ENCODE measurements at places on chromosomes 5 and 9.

- no peak for DNase-seq
Measured at GRCh38 chr5:31157720-31158119, 35.8 kb upstream of the CDH6 start.

DNA sequence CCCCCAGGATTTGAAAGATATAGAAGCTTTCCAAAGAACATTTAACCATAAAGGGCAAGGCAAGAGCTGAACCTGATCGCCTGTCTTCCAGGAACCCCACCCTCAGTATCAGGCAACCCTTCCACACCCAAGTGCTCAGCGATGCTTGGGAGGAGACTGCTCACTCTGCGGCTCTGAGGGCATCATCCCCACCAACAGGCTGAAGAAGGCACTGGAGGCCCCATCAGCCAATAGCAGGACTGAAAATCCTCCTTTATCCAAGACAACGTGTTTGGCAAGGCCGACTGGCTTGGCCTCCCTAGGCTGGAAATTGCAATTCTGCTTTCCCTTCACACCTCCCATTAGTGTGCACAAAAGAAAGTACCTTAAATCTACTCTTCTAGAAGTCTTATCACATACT is 1.4 kb upstream of the PPP2CA start:
- DNase-seq, result no peak

DNA sequence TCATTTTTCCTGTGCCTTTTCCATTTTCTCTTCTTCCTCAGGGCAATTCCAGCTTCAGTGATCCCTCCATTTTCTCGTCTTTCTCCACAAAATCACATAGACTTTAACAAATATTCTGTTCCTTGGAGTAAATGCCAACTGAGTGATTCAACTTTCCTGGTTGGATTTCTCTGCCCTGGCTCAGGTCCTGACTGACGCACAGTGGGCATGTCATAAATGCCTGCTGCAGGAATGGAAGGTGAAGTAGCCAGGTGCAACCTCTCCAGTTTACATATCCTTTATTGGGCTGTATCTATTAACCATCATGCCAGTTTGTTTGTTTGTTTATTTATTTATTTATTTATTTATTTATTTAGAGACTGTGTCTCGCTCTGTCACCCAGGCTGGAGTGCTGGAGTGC is 95.1 kb downstream of the MEF2C start:
- DNase-seq, result no peak

- DNase-seq, result no peak
Measured at GRCh38 chr9:23431459-23431858, 394.6 kb downstream of the ELAVL2 start.

GRCh38 chr5:67193439-67193807 is 3.2 kb downstream of the CD180 start:
- DNase-seq, result no peak

DNA sequence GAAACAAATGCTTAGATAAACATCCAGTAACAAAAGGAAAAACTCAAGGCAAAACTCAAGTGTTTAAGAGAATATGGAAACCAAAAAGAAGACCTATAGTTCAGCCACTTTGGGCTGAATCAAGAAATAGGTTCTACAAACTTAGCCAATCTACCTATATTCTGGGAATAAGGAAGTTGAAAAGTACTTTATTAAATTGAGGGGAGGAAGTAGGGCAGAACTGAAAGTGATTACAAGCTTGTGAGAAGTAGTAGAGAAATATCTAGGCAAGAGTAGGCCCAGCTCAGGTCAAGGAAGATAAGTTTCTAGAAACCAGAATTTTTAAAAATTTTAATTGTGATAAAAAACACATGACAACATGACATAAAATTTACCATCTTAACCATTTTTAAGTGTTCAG is 384.8 kb upstream of the PCSK5 start:
- no peak for DNase-seq

DNA sequence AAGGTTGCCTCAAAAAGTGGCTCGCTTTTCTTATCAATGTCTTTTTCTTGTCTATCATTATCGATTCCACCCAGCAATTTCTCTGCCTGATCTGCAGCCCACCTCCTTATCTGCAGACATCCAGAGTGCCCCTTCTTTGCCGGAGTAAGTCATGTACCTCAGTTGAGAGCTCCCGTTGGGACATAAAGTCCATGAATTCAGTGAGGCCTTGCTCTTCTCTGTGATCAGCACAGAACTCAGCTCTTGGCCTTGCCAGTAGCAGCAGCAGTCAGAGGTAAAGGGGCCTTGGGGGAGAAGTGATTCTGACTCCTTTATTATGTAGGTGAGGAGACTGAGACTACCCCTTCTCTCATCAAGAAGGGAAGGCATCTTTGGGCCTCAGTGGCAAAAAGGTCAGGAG is 24.9 kb upstream of the DCAF12 start:
- no peak for DNase-seq

- no peak for DNase-seq
Measured at GRCh38 chr5:143599474-143599873, 196.0 kb upstream of the NR3C1 start.

DNA sequence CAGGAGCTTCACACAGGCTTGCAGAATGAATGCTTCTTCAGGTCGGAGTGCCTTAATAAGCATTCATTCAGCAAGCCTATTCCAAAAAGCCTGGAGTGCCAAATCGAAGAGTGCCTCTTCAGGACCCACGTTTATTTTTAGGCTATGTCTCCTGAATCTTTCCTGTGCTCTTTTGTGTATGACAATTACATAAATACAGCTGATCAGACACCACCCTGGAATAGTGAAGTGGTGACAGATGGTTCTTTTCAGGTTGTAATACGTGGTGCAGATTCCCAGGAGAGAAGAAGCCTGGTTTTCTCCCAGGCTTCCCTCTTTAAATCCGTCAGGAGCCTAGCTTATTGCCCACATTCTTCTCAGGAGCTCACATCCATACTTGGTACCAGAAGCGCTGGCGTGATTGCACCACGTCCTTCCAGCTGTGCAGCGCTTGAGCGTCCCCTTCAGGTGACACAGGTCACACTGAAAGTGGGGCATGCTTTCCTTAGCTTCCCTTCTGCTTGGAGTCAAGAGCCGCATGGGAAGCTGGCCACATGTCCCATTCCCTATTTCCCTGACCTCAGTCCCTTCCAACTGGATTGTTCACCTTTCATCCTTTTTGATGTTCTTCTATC is 123.1 kb downstream of the ADCY2 start:
- no peak for DNase-seq

DNA sequence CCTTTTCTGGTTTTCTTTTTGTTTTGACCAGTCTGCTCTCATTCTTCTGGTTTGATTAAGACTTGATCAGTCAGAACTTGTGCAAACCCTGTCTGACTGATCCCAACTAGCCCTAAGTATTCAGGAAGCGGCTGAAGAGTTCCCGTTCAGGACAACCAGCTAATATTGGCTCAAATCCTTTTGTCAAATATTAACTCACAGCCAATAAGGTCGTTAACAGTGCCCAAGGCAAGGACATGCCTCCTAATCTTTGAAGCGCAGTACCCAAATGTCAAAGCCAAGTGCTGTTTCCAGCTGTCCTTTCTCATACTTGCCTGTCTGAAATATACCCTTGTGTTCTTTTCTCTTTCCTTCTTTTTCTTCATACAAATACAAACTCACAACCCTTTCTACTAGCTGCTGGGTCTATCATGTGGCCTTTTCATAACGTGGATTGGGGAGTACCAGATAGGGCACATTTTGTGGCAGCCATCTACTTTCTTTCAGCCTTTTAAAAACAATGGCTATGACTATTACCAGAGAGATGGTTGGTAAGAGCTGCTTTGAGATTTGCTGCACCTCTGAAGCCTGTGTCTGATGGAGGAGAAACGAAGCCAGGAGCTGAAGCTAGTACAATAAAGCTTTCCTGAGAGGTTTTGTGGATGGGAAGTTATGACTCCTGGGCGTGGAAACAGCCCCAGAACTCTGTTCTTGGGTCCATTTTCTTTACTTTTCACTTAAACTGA is 266.4 kb upstream of the ZNF608 start:
- no peak for DNase-seq

Data from skeletal muscle cell (primary cell).